ENCODE measurements at places on chromosomes 7 and 10. TPM values are rescaled to one million over a fixed set of nuclear protein-coding genes. Genes with fewer than 3 reads are reported as not detected.

- no peak for DNase-seq
Measured at GRCh38 chr7:130982651-130983050, 248.6 kb upstream of the KLF14 start.

- no peak for DNase-seq
Measured at GRCh38 chr10:132118366-132118765, 52.6 kb downstream of the JAKMIP3 start.

DNA sequence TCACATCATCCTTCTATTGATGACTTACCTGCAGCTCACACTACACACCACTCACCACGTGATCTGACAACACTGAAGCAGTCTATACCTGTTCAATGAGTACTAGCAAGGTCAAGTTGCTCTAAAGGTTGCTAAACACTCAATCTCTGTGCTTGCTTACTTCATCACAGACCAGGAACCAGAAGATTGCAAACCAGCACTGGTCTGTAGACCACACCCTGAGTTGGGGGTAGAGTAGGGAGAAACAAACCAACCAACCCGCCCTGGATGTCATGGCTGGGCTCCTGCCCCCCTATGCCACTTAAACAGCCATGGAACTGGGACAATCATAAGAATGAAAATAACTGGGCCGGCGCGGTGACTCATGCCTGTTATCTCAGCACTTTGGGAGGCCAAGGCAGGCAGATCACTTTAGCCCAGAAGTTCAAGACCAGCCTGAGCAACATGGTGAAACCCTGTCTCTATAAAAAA lies 19.6 kb downstream of the DLG5 start:
- no peak for DNase-seq

DNA sequence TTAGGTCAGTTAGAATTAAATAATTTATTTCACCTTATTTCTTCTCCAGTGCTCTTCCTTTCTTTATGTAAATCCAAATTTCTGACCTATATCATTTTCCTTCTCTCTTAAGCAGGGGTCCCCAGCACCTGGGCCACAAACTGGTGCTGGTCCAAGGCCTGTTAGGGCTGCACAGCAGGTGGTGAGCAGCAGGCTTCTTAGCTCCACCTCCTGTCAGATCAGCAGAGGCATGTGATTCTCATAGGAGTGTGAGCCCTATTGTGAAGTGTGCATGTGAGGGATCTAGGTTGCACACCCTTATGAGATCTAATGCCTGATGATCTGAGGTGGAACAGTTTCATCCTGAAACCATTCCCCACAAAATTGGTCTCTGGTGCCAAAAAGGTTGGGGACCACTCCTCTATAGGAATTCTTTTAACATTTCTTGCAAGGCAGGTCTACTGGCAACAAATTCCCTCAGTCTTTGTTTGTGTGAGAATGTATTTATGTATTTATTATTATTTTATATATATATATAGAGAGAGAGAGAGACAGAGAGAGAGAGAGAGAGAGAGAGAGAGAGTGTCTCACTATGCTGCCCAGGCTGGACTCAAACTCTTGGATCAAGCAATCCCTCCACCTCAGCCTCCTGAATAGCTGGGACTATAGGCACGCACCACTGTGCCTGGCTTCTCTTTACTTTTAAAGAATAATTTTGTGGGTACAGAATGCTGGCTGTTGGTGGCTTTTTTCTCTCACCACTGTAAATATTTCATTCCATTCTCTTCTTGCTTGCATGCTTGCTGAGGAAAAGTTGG lies 4.3 kb upstream of the ABCC2 start:
- no peak for DNase-seq

GRCh38 chr7:91357901-91358300 lies 93.7 kb downstream of the FZD1 start:
- DNase-seq, result no peak

DNA sequence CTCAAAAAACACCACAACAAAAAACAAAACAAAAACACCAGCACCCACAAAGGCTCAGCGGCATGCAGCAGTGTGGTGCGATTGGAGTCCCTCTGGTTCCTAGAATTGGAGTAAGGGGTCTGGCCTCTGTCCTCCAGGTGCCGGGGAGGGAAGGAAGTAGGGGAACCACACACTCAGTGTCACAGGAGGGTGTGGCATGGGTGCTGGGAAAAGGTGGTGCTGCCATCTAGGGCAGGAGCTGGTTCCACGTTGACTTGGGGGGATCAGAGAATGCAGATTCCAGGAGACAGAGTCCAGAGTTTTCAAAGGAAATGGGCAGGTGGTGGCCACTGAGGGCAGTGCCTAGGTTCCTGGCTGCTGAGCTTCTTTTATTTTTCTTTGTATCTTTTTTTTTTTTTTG lies 19.8 kb upstream of the WIPI2 start:
- DNase-seq, result no peak

DNA sequence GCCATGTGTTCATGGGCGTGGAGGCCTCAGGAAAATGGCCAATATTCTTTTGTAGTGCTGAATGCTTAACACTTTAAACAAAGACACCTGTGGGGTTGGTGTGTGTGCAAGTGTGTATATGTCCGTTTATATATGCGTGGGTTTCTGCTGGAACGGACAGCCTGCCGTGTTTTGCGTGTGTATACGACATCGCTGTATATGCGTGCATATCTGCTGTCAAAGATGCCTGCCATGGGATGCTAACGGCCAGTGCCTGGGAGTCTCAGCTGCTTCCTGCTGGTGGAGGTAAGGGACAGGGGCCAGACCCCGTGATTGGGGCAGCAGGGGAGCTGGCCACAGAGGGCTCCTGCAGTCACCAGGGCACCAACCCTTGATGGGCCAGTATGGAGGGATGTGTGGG lies 216.3 kb upstream of the SHH start:
- DNase-seq, result no peak

DNA sequence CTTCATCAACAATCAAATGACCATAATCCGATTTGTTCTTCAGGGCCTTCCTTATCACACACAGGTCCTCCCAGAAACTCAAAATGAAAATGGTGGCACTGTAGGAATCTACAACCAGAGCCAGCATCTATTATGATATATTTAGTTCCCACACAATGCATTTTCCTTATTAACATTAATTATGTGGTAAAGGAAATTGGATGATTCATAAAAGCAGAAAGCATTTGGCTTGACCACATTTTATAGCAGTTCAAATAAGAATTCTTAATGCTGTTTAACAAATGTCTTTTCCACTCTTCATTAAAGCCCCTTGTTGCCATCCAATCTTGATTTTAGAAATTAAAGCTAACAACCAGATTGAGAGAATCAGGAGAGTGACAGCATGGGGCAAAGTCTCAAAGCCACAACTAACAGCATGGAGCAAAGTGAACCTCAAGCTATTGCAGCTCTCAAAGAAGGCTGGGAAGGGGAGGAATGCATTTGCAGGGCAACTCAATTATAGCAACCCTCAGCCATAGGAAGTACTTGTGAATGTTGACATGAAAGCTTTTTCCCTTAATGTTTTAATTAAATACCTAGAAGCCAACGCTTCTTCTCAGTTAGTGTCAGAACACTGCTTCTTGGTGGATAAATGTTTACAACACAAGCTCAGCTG lies 549.1 kb downstream of the NXPH1 start:
- no peak for DNase-seq

DNA sequence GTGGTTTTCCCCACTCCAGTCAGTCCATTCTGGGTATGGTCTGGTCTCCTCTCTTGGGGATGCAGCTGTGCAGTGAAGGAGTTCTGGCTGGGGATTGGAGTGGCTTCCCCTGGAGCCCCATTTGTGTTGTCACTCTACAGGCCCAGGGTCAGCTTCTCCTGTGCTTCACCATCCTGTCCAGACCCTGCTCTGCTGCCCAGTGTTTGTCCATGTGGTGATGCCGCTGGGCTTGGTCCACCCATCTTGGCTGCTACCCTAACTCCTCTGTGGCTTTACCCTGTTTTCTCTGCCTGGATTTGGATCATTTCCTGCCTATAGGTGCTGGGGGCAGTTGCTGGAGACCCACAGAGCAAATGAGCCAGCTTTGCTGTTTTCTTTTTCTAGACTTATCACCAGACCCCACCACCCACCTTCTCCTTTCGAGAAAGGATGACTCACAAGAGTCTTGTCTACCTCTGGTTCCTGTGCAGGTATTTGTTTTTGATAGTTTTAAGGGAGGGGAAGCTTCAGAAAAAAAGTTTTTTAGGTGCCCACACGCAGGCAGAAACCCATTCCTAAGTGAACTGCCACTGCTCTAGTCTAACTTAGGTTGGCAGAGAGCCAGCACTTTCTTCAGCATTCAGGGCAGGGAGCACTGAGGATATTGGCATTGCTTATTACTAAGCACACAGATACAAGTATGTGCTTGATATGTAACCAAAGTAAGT lies 8.5 kb downstream of the ZDHHC16 start:
- no peak for DNase-seq

DNA sequence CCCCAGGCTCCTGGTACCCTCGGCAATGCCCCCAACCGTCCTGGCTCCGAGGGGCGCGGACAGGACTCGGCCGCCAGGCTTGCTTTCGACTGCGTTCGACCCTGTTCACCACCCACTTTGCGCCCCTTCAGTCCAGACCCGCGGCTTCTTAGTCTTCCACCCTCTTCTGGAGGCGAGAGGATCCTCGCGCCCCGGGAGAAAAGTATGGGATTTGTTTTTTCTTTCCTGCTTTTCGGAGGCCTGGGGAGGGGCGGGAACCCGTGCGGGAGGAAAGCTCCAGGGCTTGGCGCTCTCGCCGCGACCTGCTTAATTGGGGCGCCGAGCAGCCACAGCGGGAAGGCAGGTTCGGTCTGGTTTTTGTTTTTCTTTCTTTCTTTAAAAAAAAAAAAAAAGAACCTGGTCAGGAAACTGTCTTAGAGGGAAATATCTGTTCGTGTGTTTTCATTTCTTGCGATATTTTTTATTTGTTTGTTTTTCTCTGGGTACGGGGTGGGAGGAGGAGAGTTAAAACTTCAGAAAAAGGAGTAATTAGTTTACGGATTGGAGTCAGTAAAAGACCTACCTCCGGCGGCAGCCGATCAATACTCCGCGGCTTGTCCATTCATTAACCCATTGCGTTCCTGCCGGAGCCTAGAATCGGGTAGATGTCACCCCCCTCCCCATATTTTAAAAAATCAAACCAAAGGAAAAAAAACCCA lies 1.6 kb downstream of the EMX2 start:
- DNase-seq, result no peak

DNA sequence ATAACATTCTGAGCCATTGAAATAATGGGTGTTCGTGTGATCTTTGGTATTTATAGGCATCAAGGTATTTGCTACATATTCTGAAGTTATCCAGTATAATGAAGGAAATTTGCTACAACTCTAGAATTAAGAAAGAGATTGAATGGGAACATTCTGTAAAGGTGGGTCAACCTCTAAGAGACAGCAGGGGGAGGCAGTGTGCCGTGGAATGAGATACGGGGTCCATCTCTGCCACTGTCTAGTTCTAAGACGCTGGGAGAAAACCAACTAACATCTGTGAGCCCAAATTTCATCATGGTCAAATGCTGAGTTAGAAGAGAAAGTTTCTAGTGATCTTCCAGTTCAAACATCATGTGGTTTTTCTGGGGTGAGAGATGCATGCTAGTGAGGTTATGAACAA lies 368.9 kb downstream of the SORCS1 start:
- no peak for DNase-seq

DNA sequence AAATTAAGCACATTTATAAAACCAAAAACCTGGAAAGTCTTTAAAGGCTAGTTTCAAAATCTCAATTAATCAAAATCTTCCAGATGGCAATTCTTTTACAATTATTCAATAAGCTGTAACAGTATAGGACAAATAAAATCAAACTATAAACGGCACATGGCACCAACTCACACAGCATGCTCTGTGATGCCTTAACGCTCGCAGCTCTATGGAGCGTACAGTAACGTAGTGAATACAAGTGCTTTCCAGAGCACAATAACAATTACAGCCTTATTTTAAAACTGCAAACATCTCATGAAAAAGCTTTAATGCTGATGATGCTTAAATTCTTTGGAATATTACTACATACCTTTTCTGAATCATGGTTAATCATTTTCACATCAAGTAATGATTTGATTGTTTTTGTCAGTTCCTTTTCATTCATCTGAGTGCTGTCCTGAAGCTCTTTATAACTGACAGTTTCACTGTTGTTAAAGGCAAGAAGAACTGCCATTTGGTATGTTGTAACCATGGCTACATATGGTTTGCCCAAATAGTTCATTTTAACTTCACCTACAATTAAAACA lies 74.2 kb downstream of the CUL2 start:
- no peak for DNase-seq

GRCh38 chr7:44391746-44392617 lies 66.6 kb upstream of the CAMK2B start:
- no peak for DNase-seq

GRCh38 chr7:31410265-31410664 lies 69.7 kb upstream of the NEUROD6 start:
- DNase-seq, result no peak

- no peak for DNase-seq
Measured at GRCh38 chr10:14296065-14296709, 34.5 kb downstream of the FRMD4A start.

DNA sequence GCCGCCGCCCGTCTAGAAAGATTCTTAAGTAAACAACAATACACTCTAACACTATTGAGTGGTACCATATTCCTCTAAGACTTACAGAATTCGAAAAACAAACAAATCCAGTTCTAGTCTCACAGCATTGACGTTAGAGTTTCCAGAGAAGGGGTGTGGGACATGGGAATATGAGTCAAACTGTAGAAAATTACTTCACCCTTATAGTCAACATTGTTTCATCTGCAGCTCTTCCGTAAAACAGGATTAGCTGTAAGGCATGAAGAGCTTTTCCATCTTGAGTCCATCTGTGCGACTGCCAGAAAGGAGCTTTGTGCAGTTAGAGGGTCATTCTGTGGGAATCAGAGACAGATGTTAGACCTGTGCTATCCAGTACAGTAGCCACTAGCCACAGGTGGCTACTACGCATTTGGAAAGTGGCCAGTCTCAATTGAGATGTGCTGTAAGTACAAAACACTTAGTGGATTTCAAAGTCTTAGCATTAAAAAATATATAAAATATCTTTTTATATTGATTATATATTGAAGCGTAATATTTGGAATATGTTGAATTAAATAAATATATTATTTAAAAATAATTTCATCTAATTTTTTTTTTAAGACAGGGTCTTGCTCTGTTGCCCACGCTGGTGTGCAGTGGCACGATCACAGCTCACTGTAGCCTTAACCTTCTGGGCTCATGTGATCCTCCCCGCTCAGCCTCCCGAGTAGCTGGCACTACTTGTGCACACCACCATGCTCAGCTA lies 79.8 kb upstream of the MPP7 start:
- no peak for DNase-seq

- DNase-seq, result no peak
Measured at GRCh38 chr7:151449990-151450389, 10.0 kb upstream of the CRYGN start.

DNA sequence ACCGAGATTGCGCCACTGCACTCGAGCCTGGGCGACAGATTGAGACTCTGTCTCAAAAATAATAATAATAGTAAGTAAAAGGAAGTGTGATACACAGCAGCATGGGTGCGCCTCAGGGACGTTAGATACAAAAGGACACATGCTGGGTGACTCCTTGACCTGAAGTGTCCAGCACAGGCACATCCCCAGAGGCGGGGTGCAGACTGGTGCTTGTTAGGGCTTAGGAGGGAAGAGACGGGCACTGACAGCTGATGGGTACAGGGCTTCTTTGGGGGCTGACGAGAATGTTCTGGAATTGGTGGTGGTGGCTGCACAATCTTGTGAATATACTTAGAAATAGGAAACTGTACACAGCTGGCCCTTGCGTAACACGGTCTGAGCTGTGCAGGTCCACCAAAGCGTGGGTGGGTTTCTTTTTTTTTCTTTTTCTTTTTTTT lies 61.8 kb upstream of the DNAJB6 start:
- no peak for DNase-seq

The TMEM236 gene
- 0.93 TPM for polyA plus RNA-seq

The NKX2-3 gene
- polyA plus RNA-seq, result not detected

The GBX1 gene
- polyA plus RNA-seq, result 0.21 TPM

The NUTM2D gene
- polyA plus RNA-seq, result 4.0 TPM

The ASIC3 gene
- polyA plus RNA-seq, result 1.8 TPM

The GIMAP8 gene
- 7.8 TPM for polyA plus RNA-seq

The AKR1C8 gene
- not detected for polyA plus RNA-seq

The SEMA3E gene
- 0.04 TPM for polyA plus RNA-seq

The ASB10 gene
- polyA plus RNA-seq, result 3.8 TPM
